Activated CD4-positive, CD25-positive, alpha-beta regulatory T cell treated with anti-CD3 and anti-CD28 coated beads, Interleukin-2, amount 50 U/mL, for 24 hours (primary cell): ENCODE measurements at places on chromosomes 16 and 17.

GRCh38 chr17:63398680-63399079, 47.4 kb downstream of the CYB561 start:
- no peak for ATAC-seq

GRCh38 chr17:1573932-1574696, 11.5 kb upstream of the PITPNA start:
- peak; percentile 63 for ATAC-seq

DNA sequence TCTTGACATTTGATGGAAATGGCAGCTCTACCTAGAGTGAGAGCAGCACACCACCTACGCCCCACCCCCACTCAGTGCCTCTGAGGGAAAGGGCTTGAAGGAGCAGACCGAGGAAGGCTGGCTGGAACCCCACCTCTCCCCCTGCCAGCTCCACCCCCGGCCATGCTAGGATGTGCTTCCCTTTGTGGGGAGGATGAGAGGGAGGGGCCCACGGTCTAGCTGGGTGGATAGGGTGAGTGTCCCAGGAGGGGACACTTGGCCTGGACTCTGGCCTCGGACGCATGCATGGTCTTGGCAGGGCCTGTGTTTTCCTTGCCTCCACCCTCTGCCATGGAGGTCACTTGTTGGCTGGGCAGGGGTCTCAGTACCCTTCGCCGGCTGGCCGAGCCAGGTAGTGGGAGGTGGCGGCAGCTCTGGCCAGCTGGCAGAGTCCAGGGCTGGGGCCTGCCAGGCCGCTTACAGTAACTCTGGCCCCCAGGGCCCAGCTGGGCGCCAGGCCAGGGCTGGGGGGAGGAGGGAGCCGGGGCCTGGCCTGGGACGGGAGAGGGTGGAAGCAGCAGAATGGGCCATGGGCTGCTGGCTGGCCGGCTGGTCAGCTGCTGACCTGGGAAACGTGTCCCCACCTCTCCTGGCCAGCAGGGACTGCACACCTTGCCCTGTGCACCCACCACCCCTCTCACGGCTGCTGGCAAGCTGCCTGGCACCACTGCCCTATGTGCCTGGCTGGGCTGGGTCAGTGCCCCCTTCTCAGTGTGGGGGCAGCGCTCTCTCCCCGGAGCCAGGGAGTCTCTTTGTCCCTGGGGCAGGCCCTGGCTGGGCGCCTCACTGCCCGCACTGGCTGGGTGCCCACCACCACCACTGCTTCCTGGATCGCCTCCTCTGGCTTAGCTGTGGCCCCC, 23.0 kb downstream of the RARA start:
- no peak for ATAC-seq

GRCh38 chr17:65228734-65229620, 91.8 kb downstream of the RGS9 start:
- ATAC-seq, result peak; percentile 89

GRCh38 chr16:70715055-70715858, 29.4 kb upstream of the MTSS2 start:
- no peak for ATAC-seq

GRCh38 chr17:9140550-9141424, 119.5 kb downstream of the NTN1 start:
- ATAC-seq, result no peak

- ATAC-seq, result no peak
These were observed 4.6 kb downstream of the GP2 start for GRCh38 chr16:20322696-20323095.

GRCh38 chr16:57533431-57534336, 2.7 kb downstream of the CCDC102A start:
- ATAC-seq, result no peak

- ATAC-seq, result peak; percentile 63
These were observed 543 bp downstream of the TMUB2 start for GRCh38 chr17:44187131-44187899.

- no peak for ATAC-seq
These were observed 21.5 kb upstream of the SKAP1 start for GRCh38 chr17:48451489-48451888.
